ENCODE measurements at places on chromosomes 2 and 18. TPM values are rescaled to one million over a fixed set of nuclear protein-coding genes. Genes with fewer than 3 reads are reported as not detected.

Gene NDUFB3
- 165 TPM for total RNA-seq

Gene ADNP2
- 23.7 TPM for total RNA-seq

Gene CHST9
- not detected for total RNA-seq

Gene TPO
- total RNA-seq: 0.27 TPM

Gene ASB18
- not detected for total RNA-seq

Gene TANC1
- total RNA-seq: 17.0 TPM

Gene PDE1A
- 0.07 TPM for total RNA-seq

Gene CHRND
- total RNA-seq: not detected

Gene GRB14
- 3.8 TPM for total RNA-seq

Gene MDH1B
- total RNA-seq: 0.29 TPM

Gene SLC35G4
- total RNA-seq: not detected

Gene PDCD1
- not detected for total RNA-seq

Gene MAP3K2
- total RNA-seq: 19.8 TPM

Gene GREB1
- total RNA-seq: 1.2 TPM

Gene TWIST2
- total RNA-seq: 49.9 TPM

Gene PAIP2B
- 0.10 TPM for total RNA-seq

Gene M1AP
- 0.13 TPM for total RNA-seq

Gene SMAD4
- total RNA-seq: 83.6 TPM

Gene MERTK
- 2.4 TPM for total RNA-seq

Gene TTN
- total RNA-seq: 0.03 TPM

Gene RMC1
- total RNA-seq: 20.5 TPM

Gene COMMD1
- total RNA-seq: 20.1 TPM

Gene CMPK2
- 2.7 TPM for total RNA-seq

Gene ANKRD62
- total RNA-seq: 0.10 TPM

Gene ITPRIPL1
- total RNA-seq: 0.73 TPM

Gene MAP2
- total RNA-seq: 1.5 TPM

Gene FSHR
- not detected for total RNA-seq

Gene PAX8
- total RNA-seq: 5.9 TPM

Gene BCL2
- 6.3 TPM for total RNA-seq

Gene RNF103
- total RNA-seq: 7.0 TPM

Gene KLHL41
- not detected for total RNA-seq

Gene ALKAL2
- not detected for total RNA-seq

Gene ZNF385B
- 3.2 TPM for total RNA-seq

Gene STPG4
- total RNA-seq: 0.70 TPM

Gene EPB41L3
- total RNA-seq: 191 TPM

Gene CTDP1
- 26.9 TPM for total RNA-seq

Gene AQP12B
- not detected for total RNA-seq

Gene MYL1
- not detected for total RNA-seq

Gene TBC1D8
- total RNA-seq: 4.1 TPM

Gene CPS1
- total RNA-seq: 13.8 TPM

Gene SPP2
- 0.23 TPM for total RNA-seq

Gene SIGLEC15
- 9.1 TPM for total RNA-seq

Gene SP100
- 71.5 TPM for total RNA-seq

Gene RPRD1A
- 72.0 TPM for total RNA-seq

Gene VWA3B
- total RNA-seq: not detected

Gene GREB1L
- total RNA-seq: 3.0 TPM

Gene TUBB8B
- total RNA-seq: not detected

Gene PARD6G
- total RNA-seq: 3.3 TPM

Gene CNTNAP5
- total RNA-seq: 0.11 TPM
